Common myeloid progenitor, CD34-positive (primary cell): ENCODE measurements at places on chromosomes 6 and 20.

GRCh38 chr6:33589731-33590530, 9.9 kb upstream of the BAK1 start:
- DNase-seq, result peak; percentile 50

DNA sequence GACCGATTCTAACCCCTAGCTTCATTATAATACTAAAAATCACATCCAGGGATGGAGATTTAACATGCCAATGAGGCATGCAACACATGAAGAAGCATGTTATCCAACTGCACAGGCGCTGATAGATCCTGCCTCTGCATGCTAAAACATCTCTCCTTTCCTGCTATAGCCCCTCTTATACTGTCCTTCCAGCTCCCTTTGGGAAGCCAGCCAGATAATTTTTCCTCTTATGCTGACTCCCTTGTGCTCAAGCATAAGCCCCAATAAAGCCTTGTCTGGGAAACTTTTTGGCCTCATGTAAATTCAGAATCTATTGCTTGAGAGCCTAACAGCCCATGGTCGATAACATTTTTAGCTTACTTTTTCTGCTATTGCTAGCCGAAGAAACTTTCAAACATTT, 404.3 kb downstream of the EPM2A start:
- DNase-seq, result no peak

DNA sequence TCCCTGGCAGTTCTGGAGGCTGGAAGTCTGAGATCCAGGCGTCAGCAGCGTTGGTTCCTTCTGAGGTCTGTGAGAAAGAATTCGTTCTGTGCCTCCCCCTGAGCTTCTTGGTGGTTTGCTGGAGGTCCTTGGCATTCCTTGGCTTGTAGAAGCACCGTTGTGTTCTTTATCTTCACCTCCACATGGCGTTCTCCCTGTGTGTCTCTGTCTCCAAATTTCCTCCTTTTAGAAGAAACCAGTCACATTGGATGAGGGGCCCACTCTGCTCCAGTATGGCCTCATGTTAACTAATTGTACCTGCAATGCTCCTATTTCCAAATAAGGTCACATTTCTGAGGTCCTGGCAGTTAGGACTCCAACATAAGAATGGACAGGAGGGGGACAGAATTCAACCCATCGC, 73.0 kb upstream of the BACH2 start:
- DNase-seq, result no peak

GRCh38 chr6:37731371-37731770, 33.7 kb upstream of the MDGA1 start:
- no peak for DNase-seq

DNA sequence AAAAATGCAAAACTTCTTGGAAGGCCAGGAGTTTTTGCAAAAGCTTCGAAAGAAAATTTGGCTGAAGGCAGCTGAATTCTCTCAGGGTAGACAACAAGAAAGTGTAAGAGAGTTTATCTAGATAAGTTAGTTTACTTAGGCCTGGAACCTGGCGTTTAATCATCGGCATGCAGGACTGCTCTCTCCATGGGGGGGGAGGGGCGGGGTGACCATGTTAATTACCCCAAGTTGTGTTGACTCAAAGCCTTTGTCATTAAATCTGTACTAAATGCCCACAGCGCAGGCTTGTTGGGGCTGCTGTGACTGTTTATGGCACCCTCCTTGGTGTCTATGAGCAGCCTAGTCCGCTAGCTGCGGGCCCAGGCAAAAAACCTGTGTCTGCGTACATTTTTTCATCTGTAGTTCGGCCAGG, 20.1 kb upstream of the ZNF451 start:
- no peak for DNase-seq
